Stimulated activated CD4-positive, alpha-beta T cell treated with anti-CD3 and anti-CD28 coated beads, TNF-alpha, amount 100 ng/mL, for 1 hour (primary cell): ENCODE measurements at places on chromosomes 3 and 15.
A peak's percentile ranks its signal among the peaks of the same experiment; 100 is the strongest.

DNA sequence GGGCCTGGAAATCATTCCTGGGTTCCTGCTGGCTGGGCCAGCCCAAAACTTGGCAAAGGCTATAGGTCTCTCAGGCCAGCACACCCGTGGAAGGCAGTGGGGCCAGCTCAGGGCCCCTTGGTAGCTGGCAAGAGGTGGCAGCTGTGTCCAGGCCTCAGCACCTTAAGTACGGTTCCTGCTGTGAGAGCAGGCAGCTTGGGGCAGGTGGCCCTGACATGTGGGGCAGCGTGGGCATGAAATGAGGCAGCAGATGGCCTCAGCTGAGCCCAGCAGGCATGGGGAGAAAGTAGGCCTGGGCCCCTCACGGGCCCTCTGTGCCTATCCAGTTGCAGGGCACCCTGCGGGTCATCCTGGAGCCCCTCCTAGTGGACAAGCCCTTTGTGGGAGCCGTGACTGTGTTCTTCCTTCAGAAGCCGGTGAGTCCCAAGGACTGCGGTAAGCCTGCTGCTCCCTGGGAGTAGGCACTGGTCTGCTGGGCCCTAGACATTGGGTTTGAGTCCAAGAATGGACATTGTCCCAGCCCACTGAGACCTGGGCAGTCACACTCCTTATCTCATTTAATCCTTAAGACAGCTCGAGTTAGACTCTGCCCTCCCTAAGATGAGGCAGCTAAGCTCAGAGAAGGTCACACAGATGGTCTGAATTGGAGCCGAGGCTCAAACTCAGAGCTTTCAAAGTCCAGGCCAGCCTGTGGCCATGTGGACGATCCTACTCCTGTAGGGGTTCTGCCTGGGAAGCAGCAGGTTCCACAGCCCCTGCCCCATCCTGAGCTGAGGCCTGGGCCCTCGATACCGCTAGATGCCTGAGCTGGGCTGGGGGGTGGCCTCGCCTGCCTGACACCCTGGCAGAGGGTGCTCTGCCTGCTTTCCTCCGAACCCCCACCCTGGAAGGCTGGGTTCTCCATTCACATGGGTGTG is 25.5 kb downstream of the ESYT3 start:
- DNase-seq = no peak

- DNase-seq = no peak
These were observed 781 bp downstream of the TRNT1 start for GRCh38 chr3:3127432-3128010.

- no peak for DNase-seq
These were observed 97.5 kb downstream of the SLC49A4 start for GRCh38 chr3:122892118-122892960.

- DNase-seq = no peak
These were observed 74.3 kb downstream of the TCF12 start for GRCh38 chr15:56992725-56993124.

DNA sequence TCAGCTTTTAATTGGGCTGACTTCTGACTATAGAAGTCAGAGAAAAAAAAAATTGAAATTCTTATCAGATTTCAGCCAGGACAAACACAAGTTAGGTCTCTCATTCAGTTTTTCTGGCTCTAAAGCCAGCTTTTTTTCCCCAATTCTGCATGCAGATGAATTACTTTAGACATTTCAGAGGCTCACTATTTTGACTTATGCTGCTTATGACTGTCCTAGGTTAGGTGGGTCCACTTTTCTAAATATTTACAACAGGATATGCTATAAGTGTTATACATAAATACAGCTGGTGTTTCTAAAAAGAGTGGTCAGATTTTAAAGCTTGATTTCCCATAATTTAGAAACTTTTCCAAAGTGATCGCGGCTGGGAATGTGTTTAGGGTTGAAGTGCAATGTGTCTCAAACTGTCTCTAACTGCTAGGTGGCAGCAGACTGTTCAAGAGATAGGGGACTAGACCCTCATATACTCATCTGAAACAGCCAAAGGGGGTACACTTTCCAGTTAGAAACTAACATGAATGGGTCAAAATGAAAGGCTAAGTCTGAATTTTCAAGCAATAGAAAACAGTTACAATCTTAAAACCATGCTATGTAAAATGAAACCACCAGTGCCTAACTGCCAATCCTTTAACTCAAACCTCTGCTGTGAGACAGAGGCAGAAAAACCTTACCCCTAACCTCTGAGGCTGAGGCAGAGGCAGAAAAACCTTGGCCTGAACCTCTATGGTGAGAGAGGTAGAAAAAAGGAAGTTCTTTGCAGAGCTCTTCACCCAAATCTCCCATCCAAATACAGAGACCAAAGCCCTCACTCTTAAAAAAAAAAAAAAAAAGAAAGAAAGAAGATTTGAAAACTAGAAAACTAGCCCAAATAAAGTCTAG is 596.0 kb downstream of the NTRK3 start:
- no peak for DNase-seq

DNA sequence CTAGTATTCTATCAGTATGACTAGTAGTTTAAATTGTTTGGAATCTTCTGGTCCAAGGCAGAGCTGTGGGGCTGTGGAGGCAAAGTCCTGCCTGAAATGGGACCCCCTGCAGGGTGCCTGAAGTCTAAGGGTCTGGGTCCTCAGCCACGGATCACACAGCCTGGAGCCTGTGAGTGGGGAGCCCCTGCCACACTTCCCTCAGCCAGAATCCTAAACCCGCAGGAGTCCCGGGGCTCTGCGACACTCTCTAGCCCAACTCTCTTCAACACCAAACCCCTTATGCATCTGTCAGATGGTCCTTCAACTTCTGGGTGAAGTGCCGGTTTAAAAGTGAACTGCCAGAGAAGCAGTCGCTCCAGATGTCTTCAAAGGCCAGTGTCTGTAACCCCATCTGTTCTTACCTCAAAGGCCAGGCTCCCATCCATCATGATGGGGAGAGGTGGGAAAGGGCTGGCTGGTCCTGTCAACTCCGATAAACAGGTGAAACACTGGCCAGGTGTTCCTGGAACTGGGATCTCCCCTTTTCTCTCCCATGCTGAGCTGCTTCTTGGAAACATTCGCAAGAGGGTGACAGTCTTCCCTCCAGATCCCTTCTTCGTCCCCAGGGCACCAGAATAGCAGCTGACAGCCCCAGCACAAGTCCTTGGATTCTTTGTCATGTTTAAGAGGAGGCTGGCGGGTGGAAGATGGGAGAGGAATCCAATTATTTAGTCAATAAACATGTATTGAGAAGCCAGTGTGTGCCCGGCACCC is 45.6 kb downstream of the CPN2 start:
- DNase-seq = no peak

DNA sequence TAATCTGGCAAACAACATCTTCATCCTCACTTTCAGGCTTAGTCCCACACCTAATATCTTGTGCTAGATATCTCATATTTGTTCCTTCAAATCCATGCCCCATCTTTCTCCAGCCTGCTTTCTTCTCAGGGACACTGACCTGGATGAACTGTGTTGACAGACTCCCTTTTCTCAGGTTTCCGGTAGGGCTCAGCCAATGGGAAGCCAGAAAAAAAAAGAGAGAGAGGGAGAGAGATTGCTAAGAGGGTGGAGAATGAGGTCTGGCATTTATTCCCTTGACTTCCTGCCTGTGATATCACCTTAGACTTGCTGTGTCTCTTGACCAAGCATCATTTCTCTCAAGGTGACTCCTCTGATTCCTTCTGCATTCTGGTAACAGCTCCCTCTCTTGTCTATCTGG is 145.6 kb upstream of the ABI3BP start:
- no peak for DNase-seq

GRCh38 chr15:65331811-65332210 is 27.3 kb downstream of the RNU5B-1 start:
- no peak for DNase-seq

- no peak for DNase-seq
These were observed 2.1 kb downstream of the SH3GL3 start for GRCh38 chr15:83449250-83449671.

- DNase-seq = no peak
These were observed 102.8 kb downstream of the PYDC2 start for GRCh38 chr3:191563722-191564121.

DNA sequence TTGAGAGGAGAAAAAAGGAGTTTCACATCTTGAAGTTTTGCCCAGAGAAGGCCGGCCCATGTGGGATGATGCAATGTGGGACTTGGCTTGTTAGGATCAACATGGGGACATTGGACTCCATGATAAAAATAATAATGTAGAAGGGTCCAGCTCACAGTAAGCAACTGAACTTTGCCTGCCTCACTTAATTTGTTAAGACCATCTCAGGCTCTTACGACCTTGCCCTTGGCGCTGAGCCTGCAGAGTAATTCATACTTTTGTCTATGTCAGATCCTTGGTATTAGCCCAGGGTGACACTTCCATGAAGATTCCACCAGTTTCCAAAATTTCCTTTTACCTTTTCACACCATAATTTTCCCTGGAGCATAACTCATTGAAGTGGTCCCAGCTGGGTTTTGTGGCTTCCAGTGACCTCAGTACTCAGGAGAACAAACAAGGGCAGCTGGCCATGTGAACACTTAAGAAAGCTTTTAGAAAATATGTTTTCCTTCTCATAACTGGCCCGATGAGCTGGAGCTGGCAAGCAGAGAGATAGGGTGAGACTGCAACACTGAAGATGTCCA is 315.4 kb upstream of the RASGRP1 start:
- no peak for DNase-seq

GRCh38 chr3:77976079-77976478 is 936.2 kb downstream of the ROBO2 start:
- no peak for DNase-seq

DNA sequence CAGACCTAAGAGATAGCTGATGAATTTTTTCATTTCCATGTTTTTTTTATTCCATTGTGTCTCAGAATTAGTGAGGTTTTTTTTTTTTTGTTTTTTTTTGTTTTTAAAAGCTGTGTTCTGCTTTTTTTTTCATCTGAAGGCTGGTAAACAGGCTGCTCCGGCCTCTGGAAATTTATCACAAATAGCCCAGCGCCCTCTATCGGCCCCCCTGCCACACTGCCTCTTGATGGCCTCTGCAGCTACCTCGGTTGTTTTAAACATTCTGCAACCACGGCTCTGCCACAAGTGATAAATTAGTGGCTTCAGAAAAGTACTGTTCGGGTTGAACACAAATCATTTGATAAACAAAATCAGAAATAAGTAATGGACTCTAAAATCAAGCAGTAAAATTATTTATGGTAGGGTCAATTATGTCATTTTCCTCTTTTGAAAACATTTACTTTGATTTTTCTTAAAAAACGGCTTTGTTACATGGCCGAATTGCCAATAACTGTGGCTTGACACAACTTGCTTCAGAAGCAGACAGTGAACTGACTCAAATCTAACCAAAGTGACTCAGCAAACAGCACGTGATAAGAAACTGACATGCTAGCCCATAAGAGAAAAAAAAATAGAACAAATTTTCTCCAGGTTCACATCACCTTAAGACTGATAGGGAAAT is 87.8 kb downstream of the RSL24D1 start:
- no peak for DNase-seq

- no peak for DNase-seq
These were observed 80.3 kb upstream of the FLNB start for GRCh38 chr3:57927916-57928315.

DNA sequence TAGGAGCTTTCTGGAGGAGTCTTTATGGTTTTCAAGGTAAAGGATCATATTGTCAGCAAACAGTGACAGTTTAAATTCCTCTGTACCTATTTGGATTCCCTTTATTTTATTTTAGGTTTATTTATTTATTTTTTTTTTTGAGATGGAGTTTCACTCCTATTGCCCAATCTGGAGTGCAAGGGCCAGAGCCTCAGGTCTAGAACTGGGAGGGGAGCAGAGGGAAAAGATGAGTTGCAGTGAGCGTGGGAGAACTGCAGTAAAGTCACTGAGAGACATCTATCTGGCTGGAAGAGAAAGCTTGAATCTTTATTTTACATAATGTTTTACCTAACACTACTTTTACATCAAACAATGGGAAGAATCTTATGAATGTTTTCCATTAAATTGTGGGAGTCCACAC is 49.5 kb upstream of the GK5 start:
- DNase-seq = no peak

GRCh38 chr15:22947101-22948000 is 32.8 kb downstream of the CYFIP1 start:
- DNase-seq = no peak

- DNase-seq = no peak
These were observed 73.7 kb downstream of the PIK3CB start for GRCh38 chr3:138761002-138761401.

GRCh38 chr3:168052515-168052914 is 43.2 kb downstream of the GOLIM4 start:
- DNase-seq = no peak

- DNase-seq = peak; percentile 6
These were observed 66.9 kb upstream of the PRR23C start for GRCh38 chr3:139111392-139112229.

DNA sequence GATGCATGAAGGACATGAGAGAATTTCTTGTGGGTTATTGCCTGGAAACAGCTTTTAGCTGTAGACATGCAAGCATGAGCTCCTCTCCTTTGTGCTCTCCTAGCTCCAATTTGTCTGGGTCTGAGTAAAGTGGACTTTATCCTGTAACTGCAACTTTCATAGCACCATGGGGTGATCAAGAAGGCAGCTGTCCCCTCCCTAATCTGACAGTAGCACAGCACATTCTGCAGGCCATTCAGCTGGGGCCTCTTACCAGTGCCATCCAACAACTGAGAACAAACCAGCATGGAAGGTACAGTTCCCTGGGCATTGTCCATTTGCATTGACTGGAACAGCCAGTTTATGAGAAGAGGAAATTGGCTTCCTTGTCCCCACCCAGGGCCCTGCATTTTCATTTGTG is 7.7 kb upstream of the RAB27A start:
- DNase-seq = no peak

GRCh38 chr15:70356919-70357318 is 259.2 kb upstream of the TLE3 start:
- no peak for DNase-seq

DNA sequence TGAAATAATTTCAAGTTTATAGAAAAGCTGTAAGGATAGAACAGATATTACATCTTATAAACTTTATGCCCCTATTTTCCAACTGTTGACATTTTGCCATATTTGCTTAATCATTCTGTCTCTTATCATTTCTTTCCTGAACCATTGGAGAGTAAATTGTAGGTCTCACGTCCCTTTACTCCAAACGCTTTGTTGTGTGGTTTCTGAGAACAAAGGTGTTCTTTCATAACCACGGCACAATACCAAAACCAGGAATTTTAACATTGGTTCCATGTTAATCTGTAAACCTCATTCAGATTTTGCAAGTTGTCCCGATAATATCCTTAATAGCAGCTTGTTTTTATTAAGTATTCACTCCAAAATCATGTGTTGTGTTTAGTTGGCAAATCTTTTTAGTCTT is 134.8 kb downstream of the AKAP13 start:
- DNase-seq = no peak

DNA sequence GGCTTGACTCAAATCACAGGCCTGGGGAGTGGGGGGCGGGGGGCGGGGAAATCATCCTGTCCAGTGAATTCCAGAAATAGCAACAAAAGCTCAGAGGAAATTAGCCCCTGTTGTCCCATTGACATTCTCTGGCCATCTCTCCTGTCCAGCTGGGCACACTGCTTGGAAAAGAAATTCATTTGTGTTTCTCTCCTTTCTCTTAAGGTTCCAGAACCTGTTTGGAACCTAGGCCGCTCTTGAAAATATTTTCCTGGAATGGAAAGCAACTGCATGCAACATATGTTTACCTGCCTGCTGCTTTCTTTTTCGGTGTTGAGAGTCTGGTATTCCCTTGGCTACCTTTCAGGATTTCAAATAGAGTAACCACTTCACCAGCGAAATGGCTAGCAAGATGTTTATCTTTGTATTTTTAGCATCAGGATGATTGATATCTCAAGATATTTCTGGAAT is 169.0 kb downstream of the GHSR start:
- DNase-seq = no peak
